Thoracic aorta (tissue), 2 donors: ENCODE measurements at places on chromosomes 5 and 9. TPM values are rescaled to one million over a fixed set of nuclear protein-coding genes. Genes with fewer than 3 reads are reported as not detected.

RNF208 gene
- 3.7 TPM for total RNA-seq

TMEM215 gene
- not detected for total RNA-seq

MARCHF11 gene
- total RNA-seq = not detected

ASTN2 gene
- 6.8 TPM for total RNA-seq

TEX53 gene
- total RNA-seq = not detected

LEAP2 gene
- total RNA-seq = not detected

PROB1 gene
- total RNA-seq = 1.9 TPM

MZB1 gene
- total RNA-seq = not detected

CYLC2 gene
- total RNA-seq = not detected

P4HA2 gene
- 31.3 TPM for total RNA-seq

DNAH5 gene
- total RNA-seq = 0.14 TPM

NR2F1-AS1 gene
- 0.54 TPM for total RNA-seq

LIFR gene
- total RNA-seq = 61.1 TPM

PCDHA11 gene
- total RNA-seq = 0.14 TPM

SLC46A2 gene
- total RNA-seq = 2.7 TPM

SLC24A2 gene
- not detected for total RNA-seq

ANXA1 gene
- total RNA-seq = 485 TPM

PCDHB3 gene
- total RNA-seq = 3.7 TPM

SPATA31C1 gene
- total RNA-seq = not detected

MLANA gene
- not detected for total RNA-seq

DAPK1 gene
- 40.6 TPM for total RNA-seq

PFN3 gene
- not detected for total RNA-seq

CTNND2 gene
- total RNA-seq = not detected

PCDHGB7 gene
- 28.1 TPM for total RNA-seq

NR5A1 gene
- not detected for total RNA-seq

SOWAHA gene
- 0.63 TPM for total RNA-seq

ROPN1L gene
- not detected for total RNA-seq

CPEB4 gene
- 65.6 TPM for total RNA-seq

NFIB gene
- 114 TPM for total RNA-seq

IFNA13 gene
- total RNA-seq = not detected

BTNL3 gene
- total RNA-seq = not detected

FCN2 gene
- total RNA-seq = not detected

OR2K2 gene
- total RNA-seq = not detected

GLRA1 gene
- total RNA-seq = not detected

PHAX gene
- total RNA-seq = 23.4 TPM

G3BP1 gene
- 182 TPM for total RNA-seq

CATSPER3 gene
- total RNA-seq = not detected

SNCAIP gene
- 8.5 TPM for total RNA-seq

IFNB1 gene
- not detected for total RNA-seq

LHX6 gene
- 6.5 TPM for total RNA-seq

OMD gene
- 200 TPM for total RNA-seq

ATOX1 gene
- 36.8 TPM for total RNA-seq

CORO2A gene
- total RNA-seq = 3.1 TPM

FAXDC2 gene
- 43.9 TPM for total RNA-seq
